ENCODE measurements at places on chromosomes 7 and 10.

- DNase-seq: no peak
Measured at GRCh38 chr7:145909991-145910513, 206.5 kb upstream of the CNTNAP2 start.

- no peak for DNase-seq
Measured at GRCh38 chr10:75980419-75981002, 549.1 kb downstream of the LRMDA start.

GRCh38 chr10:114042895-114043531, 653 bp upstream of the ADRB1 start:
- DNase-seq: no peak

DNA sequence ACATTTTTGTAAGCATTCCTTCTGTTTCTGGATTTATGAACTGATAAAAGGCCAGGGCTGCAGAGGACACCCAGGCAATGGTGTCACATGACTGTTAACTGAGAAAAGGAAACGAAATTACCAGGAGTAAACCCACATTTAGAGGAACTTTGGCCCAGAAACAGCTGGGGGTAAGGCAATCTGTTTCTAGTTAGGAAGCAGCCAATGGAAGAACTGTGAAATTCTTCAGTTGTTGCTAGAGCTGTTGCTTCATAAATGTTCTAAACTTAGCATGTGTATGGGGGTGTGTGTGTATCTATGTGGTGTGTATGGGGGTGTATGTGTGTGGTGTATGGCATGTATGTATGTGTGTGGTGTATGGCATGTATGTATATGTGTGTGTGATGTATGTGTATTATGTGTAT, 11.8 kb upstream of the PDCD4 start:
- DNase-seq: no peak

- no peak for DNase-seq
Measured at GRCh38 chr10:31952066-31952465, 23.4 kb upstream of the ARHGAP12 start.

DNA sequence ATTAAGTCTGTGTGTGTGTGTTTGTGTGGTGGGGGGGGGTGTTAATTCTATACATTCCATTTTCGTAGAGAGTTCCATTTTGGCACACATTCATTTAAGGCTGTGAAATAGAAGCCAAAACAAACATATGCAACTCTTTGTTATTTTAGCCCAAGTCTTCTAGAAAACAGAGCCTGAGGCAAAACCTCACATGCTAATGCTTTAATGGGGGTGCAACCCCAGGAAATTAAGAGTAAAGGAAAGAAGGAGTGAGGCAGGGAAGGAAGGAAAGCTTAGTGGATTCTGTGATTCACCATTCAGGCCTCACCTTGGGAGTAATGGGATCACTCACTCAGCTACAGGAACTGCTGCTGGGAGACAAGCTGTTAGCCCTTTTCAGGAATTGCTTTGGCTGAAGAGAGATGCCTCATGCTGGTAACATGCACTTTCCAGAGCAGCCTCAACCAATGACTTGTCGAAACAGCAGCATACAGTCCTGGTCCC, 73.0 kb upstream of the CTTNBP2 start:
- no peak for DNase-seq

DNA sequence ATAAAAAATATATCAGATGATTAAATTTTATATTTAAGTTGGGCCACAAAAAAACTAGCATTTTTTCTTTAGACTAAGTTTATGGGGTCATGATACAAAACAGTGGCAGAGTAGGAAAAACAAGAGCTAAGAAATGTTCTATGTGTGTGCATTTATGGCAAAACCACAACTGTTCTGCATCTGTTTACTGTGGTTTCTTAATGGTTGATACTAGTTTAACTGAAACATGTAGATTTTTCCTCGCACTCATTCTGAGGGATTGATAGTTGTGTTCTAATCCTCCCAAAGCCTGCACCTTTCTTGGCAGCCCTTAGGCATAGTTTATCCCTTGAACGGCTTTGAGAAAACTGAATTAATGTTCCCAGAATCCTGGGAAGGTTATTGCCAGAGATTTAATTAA, 66.6 kb upstream of the PHYHIPL start:
- DNase-seq: no peak

DNA sequence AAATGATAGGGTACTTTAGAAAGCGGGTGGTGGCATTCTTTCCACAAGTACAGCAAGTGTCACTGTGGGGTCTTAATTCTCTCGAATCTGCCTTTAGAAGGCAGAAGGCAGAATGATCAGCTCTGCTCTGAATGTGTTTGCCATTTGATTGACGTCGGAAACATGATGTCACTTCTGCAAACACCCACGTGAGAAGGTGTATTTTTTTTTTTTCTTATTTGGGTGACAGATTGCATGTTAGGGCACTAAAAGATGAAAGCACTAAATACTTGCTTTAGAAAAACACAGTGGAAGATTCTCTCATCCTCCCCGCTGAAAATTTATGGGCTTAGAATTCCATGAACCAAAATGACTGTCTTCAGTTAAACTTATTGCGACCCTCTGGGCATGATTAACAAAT, 150.2 kb downstream of the TCF7L2 start:
- DNase-seq: no peak

- DNase-seq: no peak
Measured at GRCh38 chr7:37816922-37817590, 31.3 kb upstream of the NME8 start.

DNA sequence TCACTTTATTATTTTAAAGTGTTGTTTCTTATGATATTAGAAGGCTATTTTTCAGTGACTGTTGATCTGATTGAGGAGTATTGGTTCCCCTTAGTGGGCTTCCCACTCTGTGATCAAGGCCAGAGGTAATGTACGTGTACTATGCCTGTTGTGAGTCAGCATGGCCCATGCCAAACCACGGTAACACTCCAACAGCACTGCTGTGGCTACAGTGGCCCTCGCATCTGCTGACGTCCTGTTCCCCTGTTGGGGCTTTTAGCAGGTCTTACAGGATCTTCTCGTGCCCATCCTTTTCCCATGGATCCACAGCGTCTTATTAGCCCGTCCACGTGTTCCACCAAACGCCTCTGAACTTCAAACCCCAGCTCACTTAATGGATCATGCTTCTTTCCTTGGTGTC, 964.6 kb upstream of the CELF2 start:
- DNase-seq: no peak

- DNase-seq: no peak
Measured at GRCh38 chr7:105990727-105991453, 27.8 kb downstream of the CDHR3 start.

- no peak for DNase-seq
Measured at GRCh38 chr10:132542086-132542775, 4.6 kb downstream of the INPP5A start.

GRCh38 chr7:46126675-46127300, 205.7 kb upstream of the IGFBP3 start:
- no peak for DNase-seq

DNA sequence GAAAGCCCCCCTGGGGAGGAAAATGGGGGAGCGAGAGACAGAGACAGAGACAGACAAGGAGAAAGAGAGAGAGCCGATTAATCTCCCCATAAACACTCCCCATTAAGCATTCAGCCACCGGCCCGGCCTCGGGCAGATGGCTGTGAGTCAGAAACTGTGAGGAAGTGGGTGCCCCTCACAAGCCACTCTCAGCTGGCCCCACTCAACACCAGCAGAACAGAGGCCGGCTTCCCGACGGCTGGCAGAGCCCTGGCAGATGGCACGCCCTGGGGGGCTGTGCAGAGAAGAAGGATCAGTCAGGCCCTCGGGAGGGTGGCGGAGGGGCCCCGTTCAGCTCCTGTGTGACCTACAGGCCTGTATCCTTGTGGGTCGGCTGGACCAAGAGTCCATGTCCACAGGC, 41.2 kb downstream of the CAMK2B start:
- no peak for DNase-seq

- no peak for DNase-seq
Measured at GRCh38 chr10:97542169-97543024, 30.2 kb upstream of the ANKRD2 start.

DNA sequence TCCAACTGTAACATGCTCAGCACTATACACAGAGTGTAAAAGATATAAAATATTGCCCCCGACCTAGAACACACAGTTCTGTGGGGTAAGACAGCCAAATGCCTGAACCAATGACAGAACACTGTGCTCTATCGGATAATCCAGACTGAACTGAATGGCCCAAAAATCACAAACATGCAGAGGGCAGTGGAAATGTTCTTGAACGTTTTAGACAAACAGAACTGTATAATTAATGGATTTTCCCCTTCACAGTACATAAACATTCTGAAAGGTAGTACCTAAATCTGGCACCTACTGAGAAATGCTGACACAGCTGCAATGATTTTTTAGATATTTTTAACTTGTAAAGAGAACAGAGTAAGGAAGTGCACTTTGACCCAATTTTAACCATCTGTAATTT, 33.4 kb downstream of the PARD3 start:
- no peak for DNase-seq

- DNase-seq: no peak
Measured at GRCh38 chr10:63421591-63421990, 44.2 kb downstream of the JMJD1C start.

GRCh38 chr7:70143075-70144044, 545.1 kb downstream of the AUTS2 start:
- DNase-seq: no peak

DNA sequence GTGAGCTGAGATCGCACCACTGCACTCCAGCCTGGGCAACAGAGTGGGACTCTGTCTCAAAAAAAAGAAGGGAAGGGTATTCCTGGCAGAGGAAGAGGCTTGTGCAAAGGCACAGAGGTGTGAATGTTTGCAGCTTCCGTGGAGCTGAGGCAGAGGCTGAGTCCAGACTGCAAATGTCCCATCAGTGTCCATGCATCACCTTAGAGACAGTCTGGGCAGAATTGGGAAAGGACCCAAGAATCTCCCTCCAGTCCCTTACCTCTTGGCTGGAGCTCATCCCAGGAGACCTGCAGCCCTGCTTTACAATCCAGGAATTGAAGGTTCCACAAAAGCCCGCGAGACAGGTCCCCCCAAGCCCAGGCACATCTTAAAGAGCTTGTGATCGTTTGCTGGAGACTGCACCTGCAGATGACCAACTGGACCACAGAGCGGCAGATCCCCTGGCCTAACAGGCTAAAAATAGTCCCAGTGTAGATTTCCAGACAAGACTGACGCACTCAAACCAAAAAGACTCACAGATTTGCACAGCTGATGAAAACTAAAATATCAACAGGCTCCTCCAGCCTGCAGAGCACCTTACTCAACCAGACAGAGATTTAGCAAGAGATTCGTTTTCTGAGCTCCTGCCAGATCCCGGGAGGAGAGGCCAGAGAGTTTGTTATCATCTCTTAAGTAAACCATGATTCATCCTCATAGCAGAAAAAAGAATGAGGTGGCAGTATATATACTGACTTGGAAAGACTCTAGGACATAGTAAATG, 22.9 kb upstream of the NANOS1 start:
- no peak for DNase-seq

DNA sequence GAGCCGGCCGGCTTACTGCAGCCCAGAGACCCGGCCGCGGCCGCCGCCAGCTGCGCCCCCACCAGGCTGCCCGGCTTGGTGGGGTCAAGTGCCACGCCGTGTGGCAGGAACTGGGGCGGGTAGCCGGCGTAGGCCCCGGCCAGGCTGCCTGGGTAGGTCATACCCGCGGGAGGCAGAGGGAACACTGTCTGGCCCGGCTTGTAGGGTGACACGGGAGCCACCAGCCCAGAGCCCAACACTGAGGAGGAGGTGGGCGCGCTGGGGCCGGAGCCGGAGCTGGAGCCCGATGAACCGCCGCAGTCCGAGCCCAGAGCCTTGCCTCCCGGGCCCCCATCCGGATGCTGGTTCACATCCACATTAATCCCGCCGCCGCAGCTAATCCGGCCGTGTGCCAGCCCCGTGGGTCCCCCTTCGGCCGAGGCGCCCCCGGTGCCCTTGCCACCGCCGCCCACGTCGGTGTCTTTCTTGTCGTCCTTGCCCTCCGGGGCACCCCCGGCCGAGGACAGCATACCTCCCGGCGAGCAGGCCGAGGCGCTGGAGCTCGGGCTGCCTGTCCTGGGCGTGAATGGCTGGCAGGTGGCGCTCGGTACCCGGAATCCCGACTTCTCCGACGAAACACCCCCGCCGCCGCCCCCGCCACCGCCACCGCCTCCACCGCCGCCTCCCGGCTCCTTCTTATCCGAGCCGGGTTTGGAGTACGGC, 2.0 kb downstream of the ZNF503 start:
- no peak for DNase-seq

- no peak for DNase-seq
Measured at GRCh38 chr10:97667463-97667862, 19.6 kb downstream of the AVPI1 start.

GRCh38 chr10:77071956-77072355, 565.7 kb downstream of the KCNMA1 start:
- DNase-seq: no peak

- no peak for DNase-seq
Measured at GRCh38 chr10:58219875-58220274, 47.8 kb downstream of the IPMK start.

- no peak for DNase-seq
Measured at GRCh38 chr7:110854166-110854565, 236.8 kb upstream of the LRRN3 start.

DNA sequence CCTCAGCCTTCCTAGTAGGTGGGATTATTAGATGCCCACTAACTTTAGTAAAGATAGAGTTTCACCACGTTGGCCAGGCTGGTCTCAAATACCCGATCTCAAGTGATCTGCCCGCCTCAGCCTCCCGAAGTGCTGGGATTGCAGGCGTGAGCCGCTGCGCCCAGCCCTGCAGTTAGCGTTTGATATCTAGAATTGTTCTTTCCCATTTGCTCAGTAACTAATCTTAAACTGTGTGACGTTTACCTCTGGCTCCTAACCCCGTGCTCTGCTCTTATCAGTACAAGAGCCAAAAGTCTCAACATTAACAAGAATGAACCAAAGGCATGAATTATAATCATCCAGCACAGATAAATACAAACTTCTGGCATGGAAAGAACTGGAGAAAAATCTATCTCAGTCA, 47.4 kb downstream of the IGF2BP3 start:
- no peak for DNase-seq

- no peak for DNase-seq
Measured at GRCh38 chr10:100504096-100504495, 15.6 kb downstream of the SEC31B start.

DNA sequence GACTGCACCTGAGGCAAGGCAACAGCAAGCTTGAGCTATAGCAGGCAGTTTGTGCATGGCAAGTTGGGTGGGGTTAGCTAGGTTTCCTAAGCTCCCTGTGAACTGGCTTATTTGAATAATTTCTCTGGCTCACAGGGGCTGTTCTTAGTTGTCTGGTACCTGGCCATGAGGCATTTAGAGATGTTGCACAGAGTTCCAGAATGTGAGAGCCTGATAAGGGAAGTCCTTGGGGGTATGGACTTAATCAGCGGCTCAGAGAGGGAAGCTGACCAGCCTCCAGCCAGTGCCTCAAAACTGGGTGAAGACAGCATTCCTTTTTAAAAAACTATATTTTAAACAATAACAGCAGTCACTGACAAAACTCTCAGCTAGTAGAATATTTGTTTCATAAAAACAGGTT, 307.4 kb downstream of the FZD1 start:
- DNase-seq: no peak

- DNase-seq: no peak
Measured at GRCh38 chr10:58094985-58095718, 172.5 kb downstream of the IPMK start.
